ENCODE measurements at places on chromosomes 6 and 20.

DNA sequence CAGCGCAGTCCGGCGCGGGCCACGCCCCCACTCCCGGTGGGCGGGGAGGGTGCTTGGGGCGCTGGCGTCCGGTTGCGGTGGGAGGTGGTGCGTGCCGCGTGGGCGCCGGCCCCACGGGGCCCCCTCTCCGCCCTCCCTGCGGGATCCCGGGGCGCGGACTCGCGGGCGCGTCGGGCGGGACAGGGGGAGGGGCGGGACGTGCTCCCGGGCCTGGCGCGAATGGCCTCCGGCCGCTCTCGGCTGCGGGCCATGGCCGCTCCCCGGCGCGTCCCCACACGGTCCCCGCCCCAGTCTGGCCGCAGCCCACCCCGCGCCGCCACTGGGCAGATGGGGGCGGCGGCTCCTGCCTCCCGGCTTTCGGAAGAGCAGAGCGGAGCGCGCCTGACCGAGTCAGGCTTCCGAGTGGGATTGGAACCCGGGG is 771 bp upstream of the PPP1R3G start:
- DNase-seq: peak; percentile 74

DNA sequence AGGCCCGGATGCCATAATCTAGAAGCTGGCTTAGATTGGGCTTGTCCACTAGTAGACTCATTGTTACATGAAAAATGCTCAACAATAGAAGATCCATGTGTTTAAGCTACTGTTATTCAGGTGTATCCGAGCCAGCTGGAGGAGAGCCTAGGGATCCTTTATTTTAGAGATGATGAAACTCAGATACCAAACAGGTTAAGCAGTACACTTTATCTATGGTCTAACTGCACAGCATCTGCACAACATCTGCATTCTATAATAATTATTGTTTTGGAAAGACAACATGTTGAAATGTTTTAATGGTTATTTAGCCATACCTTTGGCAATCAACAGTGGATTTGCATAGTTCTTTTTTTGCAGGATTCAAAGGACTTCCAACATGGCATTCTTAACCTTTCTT is 134.1 kb downstream of the RFPL4B start:
- DNase-seq: no peak

- DNase-seq: no peak
These were observed 87.5 kb upstream of the TOP1 start for GRCh38 chr20:40941133-40941610.

DNA sequence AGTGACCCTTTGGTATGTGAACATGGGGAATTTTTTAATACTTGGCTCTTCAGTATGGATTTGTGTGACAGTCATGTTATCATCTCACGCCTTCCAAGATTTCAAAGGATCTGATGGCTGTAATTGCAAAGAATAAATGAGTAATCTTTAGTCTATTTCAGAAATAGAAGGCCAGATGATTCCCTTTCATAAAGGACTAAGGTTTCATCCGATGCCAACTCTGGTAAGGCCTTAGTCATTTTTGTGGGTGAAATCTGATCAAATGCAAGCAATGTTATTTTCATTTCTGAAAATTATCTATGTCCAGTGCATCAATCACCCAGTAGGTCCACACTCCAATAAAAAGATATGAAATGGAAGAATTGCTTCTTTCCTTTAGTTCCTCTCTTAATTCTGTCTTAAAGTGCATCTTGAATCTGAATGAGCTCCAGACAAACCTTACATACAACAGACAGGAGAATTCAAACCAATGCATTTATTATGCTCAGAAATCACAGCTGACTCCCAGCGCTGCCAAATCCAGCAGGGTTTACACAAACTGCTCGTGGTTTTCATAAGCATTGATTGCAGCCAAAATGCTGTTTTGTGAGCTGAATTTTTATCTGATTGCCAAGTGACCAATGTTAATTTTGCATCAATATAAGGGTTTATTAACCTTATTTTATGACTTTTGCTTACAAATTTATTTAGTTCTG is 565.2 kb upstream of the MARCKS start:
- no peak for DNase-seq

DNA sequence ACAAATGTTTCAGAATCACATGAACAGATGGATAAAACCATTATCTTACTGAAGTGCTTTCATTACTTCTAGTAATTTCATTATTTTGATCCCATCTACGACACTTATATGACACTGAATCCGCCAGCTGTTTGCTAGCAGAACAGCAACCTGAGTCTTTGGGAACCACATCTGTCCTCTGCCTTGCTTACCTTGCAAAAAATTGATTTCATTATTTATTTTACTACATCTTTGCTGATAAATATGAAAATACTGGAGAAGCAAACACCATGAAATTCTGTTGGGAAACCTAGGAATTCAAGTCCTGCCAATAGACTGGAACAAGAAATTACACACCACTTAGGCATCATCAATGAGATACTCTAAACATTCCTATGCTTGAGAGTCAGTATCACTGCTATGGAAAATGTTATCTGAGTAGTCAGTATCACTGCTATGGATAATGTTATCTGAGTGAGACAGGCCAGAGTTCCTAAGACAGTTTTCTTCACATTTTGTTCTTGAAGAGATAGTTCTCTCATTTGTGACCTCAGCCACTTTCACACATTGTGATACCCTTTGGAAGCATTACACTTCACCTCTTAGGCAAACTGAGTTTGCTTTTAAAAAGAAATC is 91.9 kb downstream of the PDE10A start:
- no peak for DNase-seq

- DNase-seq: no peak
These were observed 119.6 kb upstream of the RNF24 start for GRCh38 chr20:4134861-4135379.

DNA sequence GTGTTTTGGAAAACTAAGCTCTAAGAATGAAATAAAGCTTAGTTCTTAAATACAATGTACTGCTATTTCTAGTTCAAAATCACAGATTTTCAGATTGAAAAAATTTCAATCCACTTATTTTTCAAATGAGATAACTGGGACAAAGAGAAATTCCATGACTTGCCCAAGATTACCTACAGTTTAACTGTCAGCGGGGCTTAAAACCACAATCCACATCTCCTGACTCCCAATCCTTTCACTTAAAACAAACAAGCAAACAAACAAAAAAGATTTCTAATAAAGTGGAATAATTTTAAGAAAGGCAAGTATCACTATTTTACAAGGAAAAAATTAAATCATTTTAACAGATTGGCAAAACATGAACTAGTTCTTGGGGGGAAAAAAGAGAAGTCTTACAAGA is 4.2 kb downstream of the PHIP start:
- DNase-seq: no peak

Measured in GM13976 (cell line).